K562 (cell line): ENCODE measurements at places on chromosomes 7 and 10.

GRCh38 chr7:55575098-55575497, 2.8 kb upstream of the VOPP1 start:
- no peak for DNase-seq

GRCh38 chr10:103554488-103555324, 61.2 kb downstream of the NEURL1 start:
- DNase-seq = peak; percentile 85

DNA sequence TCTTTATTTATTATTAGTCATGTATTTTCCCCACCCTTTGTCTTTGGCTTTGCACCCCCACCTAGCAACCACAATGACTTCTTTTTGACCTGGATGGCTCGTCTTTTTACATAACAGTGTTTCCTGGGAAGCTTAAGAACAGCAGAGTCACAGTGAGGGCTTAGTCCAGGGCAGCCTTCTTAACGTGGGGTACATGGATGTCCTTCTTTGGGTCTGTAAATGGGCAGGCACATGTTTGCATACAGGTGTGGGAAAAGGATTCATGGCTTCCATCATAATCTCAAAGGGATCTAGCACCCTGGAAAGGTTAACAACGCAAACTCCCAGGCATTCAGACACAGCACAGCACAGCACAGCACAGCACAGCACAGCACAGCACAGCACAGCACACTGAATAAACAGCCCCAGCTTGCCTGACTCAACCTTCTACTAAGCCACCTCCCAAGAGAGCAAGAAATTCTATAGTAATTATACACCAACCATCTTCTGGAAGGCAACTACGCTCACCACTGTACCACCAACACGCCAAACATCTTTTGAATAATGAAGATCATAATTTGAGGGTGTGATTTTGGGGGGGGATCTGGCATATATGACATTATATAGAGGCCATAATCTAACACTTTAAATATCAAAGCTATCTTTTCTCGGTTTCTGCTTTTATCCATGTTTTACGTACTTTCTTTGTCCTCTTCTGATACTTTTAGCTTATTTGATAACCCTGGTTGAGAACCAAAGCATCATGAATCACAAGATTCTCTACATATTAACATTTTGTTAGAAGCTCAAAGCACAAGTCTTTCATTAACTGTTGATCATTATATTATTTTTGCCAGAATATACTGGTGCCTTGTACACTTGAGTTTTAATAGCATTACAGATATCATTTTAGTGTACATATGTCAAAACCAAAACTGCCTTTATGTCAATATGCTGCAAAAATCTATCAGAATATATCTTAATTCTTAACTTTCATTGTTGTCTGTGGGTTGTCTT, 177.2 kb upstream of the KLF14 start:
- peak; percentile 51 for DNase-seq

DNA sequence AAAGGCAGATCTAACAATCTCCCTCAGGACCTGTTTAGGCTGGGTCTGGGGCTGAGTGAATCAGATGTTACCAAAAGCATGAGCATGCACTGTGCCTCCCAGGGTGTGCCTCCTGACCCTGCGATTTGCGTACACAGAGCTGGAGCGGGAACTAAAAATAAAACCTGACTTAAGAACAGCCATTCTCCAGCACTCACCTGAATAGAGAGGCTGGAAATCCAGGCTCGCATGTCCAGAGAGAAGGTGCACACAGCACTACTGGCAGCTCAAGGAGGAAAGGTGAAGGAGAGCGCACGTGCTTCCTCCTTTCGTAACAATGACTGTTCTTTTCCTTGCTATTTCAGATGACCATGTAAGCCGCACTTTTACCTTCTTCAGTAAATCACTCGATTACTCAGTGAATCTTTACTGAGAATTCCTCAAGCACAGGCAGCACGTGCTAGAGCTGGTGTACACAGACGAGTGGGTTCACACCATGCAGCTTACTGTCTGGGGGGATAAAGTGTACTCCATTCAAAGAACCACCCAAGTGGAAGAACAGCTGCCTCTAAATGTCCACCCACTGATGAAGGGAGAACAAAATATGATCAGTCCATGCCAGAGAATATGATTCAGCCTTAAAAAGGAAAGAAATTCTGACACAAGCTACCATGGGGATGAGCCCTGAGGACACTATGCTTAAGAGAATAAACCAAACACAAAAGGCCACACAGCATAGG, 45.6 kb downstream of the SFMBT2 start:
- DNase-seq = no peak

- DNase-seq = no peak
Observed at GRCh38 chr10:20157314-20157713, 341.1 kb downstream of the PLXDC2 start.

DNA sequence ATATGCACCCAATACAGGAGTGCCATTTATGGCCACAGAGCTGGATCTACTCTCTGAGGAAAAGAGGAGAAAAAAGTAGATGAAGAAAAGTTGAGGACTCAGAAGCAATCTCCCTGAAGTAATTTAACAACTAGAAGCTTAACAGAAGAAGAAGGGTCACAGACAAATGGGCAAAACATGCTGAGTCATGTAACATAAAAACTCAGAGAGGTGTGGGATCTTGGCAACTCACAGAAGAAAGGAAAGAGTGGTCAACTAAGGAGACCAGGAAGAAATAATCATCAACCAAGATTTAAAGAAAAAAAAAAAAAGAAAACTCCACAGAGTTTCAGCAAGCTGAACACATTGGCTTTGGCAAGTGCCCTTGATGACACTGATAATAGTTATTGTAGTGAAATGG, 51.8 kb upstream of the BET1 start:
- DNase-seq = no peak

DNA sequence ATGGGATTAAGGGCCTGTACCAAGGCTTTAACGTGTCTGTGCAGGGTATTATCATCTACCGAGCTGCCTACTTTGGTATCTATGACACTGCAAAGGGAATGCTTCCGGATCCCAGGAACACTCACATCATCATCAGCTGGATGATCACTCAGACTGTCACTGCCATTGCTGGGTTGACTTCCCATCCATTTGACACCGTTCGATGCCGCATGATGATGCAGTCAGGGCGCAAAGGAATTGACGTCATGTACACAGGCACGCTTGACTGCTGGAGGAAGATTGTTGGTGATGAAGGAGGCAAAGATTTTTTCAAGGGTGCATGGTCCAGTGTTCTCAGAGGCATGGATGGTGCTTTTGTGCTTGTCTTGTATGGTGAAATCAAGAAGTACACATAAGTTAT, 18.2 kb downstream of the LSM5 start:
- DNase-seq = no peak

- DNase-seq = no peak
Observed at GRCh38 chr10:1520909-1521565, 216.3 kb downstream of the ADARB2 start.

GRCh38 chr10:95601116-95601719, 40.0 kb upstream of the SORBS1 start:
- DNase-seq = peak; percentile 87

DNA sequence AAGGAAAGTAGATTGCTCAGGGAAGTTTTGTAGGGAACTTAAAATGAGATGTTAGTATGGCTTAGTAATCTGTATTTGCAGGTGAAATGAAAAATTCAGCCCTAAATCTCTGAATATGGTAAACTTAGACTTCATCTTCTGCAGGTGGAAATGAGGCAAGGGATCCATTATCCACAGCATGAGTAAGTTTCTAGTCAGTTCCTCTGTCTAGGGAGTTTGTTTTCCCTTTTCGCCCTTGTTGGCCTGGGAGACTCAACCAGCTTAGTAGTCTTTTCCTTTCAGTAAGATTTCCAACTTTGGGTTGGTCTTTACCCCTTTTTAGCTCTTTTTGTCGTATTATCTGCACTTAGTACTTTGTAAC, 65.6 kb downstream of the ZEB1 start:
- no peak for DNase-seq

GRCh38 chr7:6505685-6506559, 45.3 kb downstream of the GRID2IP start:
- peak; percentile 47 for DNase-seq

GRCh38 chr10:24722131-24722675, 1.5 kb downstream of the ARHGAP21 start:
- no peak for DNase-seq

- no peak for DNase-seq
Observed at GRCh38 chr10:112184379-112184778, 814 bp upstream of the GPAM start.

DNA sequence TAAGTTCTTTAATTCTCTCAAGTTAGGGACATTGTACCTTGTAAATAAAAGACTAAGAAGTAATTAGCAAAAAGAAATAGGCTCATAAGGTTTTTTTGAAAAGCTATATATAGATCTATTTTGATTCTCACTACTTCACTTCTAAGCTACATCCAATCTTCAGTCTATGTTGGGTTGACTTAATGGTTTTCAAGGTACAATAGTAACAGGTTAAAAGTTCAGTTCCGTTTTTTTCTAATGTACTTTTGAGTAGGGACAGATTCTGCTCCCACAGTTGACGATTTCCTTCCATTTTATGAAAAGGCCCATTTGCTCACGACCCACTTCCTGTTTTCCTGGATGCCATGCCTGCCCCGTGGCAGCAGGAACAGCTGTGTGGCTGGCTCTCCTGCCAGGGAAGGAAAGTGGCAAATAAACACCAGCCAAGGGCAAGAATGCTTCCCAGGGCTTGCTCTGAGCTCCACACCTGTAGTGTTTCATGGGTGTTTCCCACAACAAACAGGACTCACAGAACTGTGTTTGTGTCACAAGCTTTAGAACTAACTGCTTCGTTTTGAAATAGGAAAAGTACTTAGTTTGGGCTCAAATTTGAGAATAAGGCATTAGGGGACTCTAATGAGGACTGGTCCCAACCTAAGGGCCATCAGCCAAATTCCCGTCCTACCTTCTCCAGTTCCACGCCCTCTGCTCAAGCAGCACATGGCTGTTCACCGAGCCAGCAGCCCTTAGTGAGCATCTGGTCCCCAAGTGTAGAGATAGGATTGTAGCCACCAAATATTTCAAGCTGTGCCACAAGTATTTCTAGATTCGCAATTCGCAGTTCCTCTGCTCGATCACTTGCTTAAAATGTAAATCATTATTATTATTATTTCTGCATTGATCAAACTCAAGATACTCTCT, 240.7 kb downstream of the COBL start:
- no peak for DNase-seq

GRCh38 chr7:152312316-152312715, 123.5 kb downstream of the KMT2C start:
- DNase-seq = no peak

- DNase-seq = no peak
Observed at GRCh38 chr10:11153245-11153644, 135.6 kb downstream of the CELF2 start.

DNA sequence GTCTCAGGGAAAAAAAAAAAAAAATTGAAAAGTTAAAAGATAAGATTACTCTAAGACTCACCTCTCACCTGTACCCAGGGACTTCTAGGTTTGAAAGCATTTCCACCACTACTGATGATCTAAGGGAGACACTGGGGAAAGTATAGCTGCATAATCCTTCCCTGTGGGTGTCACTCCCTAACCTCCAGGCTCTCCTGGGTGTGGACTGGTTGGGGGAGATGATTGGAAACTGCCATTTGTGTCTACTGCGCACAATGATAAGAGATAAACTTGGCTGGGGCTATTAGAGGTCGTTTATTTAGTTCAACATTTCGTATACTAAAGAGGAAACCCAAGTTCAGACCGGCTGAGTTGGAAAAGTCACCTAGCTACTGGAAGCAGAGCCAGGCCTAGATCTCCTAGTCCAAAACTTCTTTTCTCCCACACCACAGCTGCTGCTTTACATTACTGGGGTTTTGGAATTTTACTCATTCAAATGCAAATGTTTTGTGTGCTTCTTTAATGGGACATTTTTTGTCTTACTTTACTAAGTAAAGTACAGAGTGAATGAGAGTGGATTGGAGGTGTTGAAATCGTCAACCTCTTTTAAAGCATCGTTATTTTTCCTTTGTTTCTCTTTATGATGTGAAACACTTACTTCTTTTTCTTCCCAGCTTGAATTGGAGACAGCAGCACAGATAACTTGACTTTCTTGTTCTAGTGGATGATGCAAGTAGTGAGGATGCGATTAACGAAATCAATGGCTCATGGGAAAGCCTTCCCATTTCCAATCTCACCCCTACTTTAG, 22.3 kb upstream of the SEC61G start:
- DNase-seq = no peak

- DNase-seq = no peak
Observed at GRCh38 chr10:86329896-86330680, 36.5 kb downstream of the GRID1 start.

GRCh38 chr10:18044976-18045720, 93.4 kb downstream of the SLC39A12 start:
- DNase-seq = no peak

GRCh38 chr7:1523208-1523607, 7.3 kb upstream of the MAFK start:
- DNase-seq = no peak
